ENCODE measurements at places on chromosomes 1 and 21. TPM values are rescaled to one million over a fixed set of nuclear protein-coding genes. Genes with fewer than 3 reads are reported as not detected.

ZBTB8OS gene
- total RNA-seq = 29.1 TPM

SNIP1 gene
- total RNA-seq = 6.2 TPM

NECTIN4 gene
- total RNA-seq = not detected

IL12RB2 gene
- total RNA-seq = not detected

LCE2C gene
- not detected for total RNA-seq

WNT2B gene
- 0.18 TPM for total RNA-seq

GREM2 gene
- not detected for total RNA-seq

ZNF670 gene
- total RNA-seq = 1.9 TPM

SLC45A1 gene
- 14.6 TPM for total RNA-seq

PLCH2 gene
- total RNA-seq = not detected

RNU1-4 gene
- total RNA-seq = not detected

ADAMTS5 gene
- total RNA-seq = 1.1 TPM

TMEM61 gene
- total RNA-seq = not detected

THEM5 gene
- not detected for total RNA-seq

ACTL8 gene
- total RNA-seq = not detected

BEST4 gene
- total RNA-seq = not detected

FAM177B gene
- not detected for total RNA-seq

ANKRD34A gene
- 0.18 TPM for total RNA-seq

BNIPL gene
- total RNA-seq = not detected

AMPD1 gene
- total RNA-seq = not detected

FAAH gene
- 3.4 TPM for total RNA-seq

DDR2 gene
- total RNA-seq = 65.0 TPM

USH2A gene
- total RNA-seq = not detected

LRP8 gene
- 16.4 TPM for total RNA-seq

OR10Z1 gene
- total RNA-seq = not detected

SV2A gene
- total RNA-seq = 3.4 TPM

CHRNB2 gene
- not detected for total RNA-seq

AVPR1B gene
- not detected for total RNA-seq

CDA gene
- total RNA-seq = 1.6 TPM

RAB25 gene
- total RNA-seq = not detected

RSPO1 gene
- total RNA-seq = not detected

PTGS2 gene
- 71.5 TPM for total RNA-seq

AIRE gene
- not detected for total RNA-seq

LMX1A gene
- total RNA-seq = not detected

ANKRD35 gene
- 1.1 TPM for total RNA-seq

PDE9A gene
- 3.2 TPM for total RNA-seq

C1orf226 gene
- total RNA-seq = 1.1 TPM

TNFRSF4 gene
- total RNA-seq = 1.9 TPM

CFHR1 gene
- total RNA-seq = 0.81 TPM

FGGY gene
- total RNA-seq = 10.5 TPM

DPYD gene
- 55.2 TPM for total RNA-seq

DIRAS3 gene
- 1.8 TPM for total RNA-seq

PRR9 gene
- not detected for total RNA-seq

PPCS gene
- total RNA-seq = 30.0 TPM

PGD gene
- 168 TPM for total RNA-seq

TRIM62 gene
- total RNA-seq = 2.4 TPM

LINGO4 gene
- total RNA-seq = not detected

LRRC38 gene
- not detected for total RNA-seq

AXDND1 gene
- not detected for total RNA-seq

ZNF697 gene
- 4.7 TPM for total RNA-seq
